HEK293T (cell line): ENCODE measurements at places on chromosomes 1 and 21.
A peak's percentile ranks its signal among the peaks of the same experiment; 100 is the strongest.

DNA sequence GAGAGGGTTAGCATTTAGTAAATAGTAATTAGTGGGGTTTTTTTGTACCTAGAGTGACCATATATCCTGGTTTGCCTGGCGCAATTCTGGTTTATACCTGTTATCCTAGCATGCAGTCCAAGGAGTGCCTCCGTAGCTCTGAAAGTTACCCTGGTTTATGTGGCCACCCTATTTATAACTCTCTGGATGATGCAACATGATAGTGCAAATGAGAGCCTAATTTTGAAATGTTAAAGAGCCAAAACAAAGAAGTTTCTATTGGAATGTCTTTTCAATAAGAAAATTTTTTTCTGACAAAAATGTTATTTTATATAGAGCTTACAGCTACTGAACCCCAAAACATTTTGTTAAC is 5.7 kb downstream of the AHCYL1 start:
- DNase-seq, result no peak

- no peak for DNase-seq
These were observed 63.6 kb upstream of the GALNT2 start for GRCh38 chr1:230003409-230003808.

GRCh38 chr1:94384485-94385265 is 33.5 kb upstream of the ABCD3 start:
- no peak for DNase-seq

DNA sequence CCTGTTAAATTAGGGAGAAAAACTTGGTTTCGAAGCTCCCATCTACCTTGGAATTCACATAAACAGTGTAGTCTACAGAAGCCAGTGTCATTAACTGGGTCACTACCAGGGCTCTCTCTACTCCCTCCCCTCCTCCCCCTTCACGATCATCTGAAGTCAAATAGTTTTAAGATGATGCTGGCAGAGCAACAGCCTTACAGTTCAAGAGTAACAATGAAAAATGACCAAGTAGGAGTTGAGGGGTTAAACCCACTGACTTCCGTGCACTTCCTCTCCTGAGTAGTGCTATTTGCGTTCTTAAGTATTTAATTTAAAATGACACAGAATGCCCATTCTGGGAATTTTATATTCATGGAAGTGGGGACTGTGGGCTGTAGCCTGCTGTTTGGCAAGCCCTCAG is 236.9 kb downstream of the SIPA1L2 start:
- no peak for DNase-seq

GRCh38 chr1:1185101-1185765 is 11.6 kb downstream of the TTLL10 start:
- DNase-seq, result no peak

DNA sequence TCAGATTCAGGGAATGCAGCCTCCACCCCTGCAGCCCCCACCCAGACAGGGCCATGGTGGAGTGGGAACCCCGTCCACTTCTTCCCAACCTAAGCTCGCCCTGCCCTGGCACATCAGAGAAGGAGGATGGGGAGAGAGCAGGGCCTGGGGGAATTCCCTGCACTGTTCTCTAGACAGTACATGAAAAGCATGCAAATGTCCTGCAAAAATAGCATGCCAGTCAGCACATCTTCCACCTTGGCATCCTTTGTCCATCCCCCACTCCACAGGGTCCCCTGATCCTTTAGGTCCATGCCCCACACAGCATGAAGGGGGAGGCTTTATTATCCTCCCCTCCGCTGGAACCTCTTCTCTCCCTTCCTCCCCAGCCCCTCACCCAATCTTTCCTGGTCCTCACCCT is 35.0 kb upstream of the RD3 start:
- DNase-seq, result no peak

DNA sequence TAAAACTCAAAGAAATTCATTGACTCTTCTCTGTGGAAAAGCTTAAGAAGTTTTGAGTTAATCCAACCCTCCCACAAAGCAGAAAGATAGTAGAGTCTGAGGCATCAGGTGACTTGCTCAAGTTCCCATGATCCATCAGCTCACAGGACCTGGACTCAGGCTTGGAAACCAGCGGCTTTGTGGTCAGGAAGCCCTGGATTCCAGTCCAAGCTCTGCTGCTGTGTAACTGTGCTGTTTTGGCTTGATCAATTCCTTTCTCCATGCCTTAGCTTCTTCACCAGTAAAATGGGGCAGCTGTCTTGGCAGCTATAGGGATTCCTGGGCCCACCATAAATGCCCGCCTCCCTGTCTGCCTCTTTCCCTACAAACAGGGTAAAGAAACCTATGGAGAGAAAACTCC is 180.2 kb downstream of the HIVEP3 start:
- DNase-seq, result no peak

DNA sequence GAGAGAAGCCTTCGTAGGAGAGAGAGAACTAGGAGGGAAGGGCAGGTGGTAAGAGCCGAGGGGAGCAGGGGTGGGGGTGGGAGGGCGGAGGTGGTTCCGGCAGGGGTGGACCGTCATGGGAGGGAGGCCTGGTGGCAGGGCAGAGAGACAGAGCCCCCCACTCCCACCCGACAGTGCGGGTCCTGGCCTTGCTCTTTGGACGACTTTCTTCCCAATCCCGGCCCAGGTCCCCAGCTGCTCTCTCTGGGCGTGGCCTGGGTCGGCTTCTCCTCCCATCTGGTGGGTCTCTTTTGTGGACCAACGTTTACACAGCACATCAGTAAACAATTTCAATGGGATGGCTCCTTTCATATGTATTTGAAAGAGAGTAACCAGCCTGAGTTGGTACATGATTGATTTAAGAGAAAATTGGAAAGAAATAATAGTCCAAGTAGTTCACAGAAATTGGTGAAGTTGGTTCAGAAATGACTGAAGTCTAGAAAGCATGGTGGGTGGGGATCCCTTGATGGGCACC is 56.9 kb downstream of the LDLRAD2 start:
- no peak for DNase-seq

GRCh38 chr1:18182398-18183160 is 75.0 kb downstream of the IGSF21 start:
- DNase-seq, result peak; percentile 17

DNA sequence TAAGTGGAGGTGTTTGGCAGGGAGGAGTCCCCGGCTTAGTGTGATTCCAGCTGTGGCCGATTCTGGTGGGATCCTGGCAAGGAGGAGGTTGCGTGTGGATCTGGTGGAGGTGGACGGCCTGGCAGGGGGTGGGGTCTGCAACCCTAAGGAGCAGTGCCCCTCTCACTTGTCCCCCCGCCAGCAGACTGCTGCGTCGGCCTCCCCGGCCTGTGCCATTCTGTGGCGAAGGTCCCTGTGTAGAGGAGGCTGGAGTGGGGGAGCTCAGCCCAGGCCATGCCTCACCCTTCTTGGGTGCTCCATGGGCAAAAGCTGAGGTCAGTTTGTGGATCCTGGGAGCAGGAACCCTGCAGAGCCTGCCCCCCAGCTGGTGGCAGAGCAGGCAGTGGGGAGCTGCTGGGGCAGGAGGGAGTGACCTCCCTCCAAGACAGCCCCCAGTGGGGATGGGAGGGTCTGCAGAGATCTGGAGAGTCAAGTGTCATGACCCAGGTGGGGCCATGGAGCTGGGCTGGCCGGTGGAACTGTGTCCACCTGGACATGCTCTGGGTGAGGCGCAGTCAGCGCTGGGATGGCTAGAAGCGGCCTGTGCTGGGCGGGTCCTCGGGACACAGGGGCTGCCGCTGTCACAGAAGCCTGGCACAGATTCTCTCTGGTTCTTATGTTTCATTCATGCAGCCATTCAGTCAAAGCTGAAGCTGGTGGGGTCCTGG is 5.3 kb downstream of the MIB2 start:
- DNase-seq, result no peak

- DNase-seq, result no peak
These were observed 467.5 kb downstream of the SMYD3 start for GRCh38 chr1:246039584-246039983.

GRCh38 chr1:153608742-153609584 is 4.0 kb downstream of the S100A16 start:
- no peak for DNase-seq

GRCh38 chr1:85358702-85359438 is 82.4 kb upstream of the BCL10 start:
- no peak for DNase-seq

- DNase-seq, result peak; percentile 76
These were observed at the start of gene PDPN for GRCh38 chr1:13583595-13583965. PDPN (plus strand) TSS chr1:13583832; CDS start chr1:13584034, 202 bp downstream.
